T-helper 1 cell (primary cell): ENCODE measurements at places on chromosomes 11 and 22.

DNA sequence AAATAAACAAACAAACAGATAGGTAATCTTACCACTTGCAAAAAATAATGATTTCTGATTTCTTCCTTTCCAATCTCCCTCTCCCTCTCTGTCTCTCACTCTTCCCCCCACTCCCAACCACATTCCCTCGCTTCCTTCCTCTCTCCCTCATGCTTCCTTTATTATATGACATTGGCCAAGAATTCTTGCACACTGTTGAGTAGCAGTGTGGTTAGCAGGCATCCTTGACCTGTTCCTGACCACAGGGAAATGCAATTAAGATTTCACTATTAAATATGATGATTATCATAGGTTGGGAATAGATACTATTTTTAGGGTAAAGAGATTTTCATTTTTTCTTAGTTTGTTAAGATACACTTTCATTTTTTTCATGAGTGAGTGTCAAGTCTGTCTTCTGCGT lies 14.7 kb upstream of the PLAAT4 start:
- no peak for DNase-seq

GRCh38 chr11:130580372-130580771 lies 131.9 kb downstream of the ADAMTS15 start:
- DNase-seq: no peak

DNA sequence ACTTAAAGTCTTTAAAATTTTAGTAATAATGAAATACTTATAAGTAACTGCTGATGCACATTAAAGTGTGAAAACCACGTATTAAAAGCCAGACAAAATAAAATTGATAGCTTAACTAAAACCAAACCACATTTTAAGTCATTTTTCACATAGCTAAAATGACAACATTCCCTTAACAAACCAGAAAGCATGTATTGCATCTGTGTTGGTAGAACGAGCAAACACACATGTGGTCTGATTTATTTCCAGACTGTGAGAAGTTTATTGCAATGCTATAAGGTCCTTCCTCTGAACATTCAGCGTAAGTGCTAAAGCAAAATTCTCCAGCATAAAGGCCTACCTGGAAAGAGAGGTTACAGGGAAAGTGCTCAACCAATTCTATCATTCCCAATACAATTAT lies 57.8 kb downstream of the ARHGAP20 start:
- DNase-seq: no peak

- no peak for DNase-seq
Measured at GRCh38 chr11:93340223-93340622, 9.7 kb downstream of the DEUP1 start.

DNA sequence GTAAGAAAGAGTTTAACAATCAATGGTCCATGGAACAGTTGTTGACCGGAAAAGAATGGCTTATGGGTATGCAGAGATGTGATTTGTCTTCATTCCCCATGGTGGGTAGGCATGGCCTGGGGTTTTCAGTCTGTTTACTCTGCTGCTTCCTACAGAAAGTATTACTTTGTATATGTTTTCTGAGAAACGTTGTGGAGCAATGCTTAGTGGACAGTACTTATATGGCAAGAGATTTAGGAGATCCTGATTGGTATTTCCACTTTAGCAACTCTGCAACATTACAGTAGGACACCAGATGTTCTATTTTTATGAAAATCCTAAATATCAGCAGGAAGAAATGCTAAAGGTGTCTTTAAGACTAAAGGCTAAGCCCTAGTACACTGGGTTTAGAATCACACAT lies 309.1 kb downstream of the AASDHPPT start:
- DNase-seq: no peak

GRCh38 chr11:35539256-35539655 lies 13.8 kb upstream of the PAMR1 start:
- no peak for DNase-seq

DNA sequence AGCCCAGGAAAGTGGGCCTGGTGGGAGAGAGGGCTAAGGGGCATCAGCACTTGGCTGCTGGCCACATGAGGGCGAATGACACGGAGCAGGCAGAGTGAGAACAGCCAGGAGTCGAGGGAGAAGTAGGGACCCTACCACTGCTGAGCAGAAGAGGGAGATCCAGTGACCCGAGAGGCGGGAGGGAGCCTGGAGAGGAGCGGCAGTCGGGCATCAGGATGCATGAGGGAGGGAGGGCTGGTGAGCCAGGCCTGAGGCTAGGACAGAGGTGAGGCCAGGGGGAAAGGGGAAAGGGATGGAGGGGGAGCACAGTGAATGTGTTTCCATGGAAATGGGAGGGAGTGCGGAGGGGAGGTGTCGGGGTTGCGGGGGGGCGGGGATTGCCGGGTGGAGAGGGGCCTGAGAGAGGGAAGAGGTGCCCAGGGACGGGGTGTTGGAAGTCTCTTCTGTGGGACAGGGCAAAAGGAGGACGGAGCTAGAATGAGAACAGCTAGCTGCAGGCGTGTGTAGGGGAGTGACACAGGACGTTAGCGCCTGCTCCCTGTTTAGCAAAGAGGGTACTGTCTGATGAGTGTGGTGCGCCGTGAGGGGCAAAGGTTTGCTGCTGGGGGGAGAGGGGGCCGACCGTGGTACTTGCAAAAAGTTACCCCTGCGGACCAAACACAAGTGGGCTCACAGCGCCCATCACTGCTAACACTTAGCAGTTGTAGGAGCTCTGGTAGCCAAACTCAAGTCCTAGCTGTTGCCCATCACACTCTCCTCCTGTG lies 37.1 kb upstream of the WNT11 start:
- no peak for DNase-seq

DNA sequence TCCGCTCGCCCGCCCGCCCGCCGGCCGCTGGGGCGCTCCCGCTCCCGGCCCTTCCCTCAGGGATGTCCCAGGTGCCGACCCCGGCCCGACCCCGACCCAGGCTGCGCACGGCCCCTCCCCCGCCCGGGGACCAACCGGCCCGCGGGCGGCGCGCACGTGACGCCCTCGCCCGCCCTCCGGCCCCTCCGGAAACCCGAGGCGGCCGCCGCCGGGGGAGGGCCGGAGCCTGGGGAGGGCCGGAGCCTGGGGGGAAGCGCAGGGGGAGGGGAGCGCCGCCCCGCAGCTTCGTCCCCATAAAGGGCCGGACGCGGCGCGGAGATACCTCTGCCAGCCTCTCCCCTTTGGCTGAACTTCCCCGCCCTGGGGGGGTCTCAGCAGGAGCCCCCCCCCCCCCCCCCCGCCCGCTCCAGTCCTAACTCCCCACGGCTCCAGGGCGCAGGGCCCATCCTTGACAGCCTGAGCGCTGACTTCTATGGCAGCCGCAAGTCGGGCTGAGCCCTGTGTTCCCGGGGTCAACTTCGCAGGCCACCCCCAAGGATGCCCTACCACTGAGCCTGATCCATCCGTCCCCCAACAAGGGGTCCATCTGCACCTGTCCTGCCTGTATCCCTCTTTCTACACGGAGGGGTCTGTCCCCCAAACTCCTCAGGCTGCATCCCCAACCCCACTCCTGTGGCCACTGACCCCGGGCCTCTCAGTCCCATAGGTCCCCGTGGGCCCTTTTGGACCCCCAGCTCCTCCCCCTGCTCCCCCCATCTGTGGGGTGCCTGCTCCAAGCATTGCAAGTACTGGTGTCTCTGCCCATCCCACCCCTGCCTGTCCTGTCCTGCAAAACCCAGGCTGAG lies at the start of gene MAPK12:
Gene MAPK12, minus strand, starts transcription at position 69 of the 845 bp plus-strand sequence. CDS start 174 bp downstream, outside the sequence.
- no peak for DNase-seq

- DNase-seq: no peak
Measured at GRCh38 chr11:77370217-77370616, 68.7 kb upstream of the GDPD4 start.

- DNase-seq: no peak
Measured at GRCh38 chr11:124454552-124454951, 9.1 kb upstream of the OR8B8 start.

- no peak for DNase-seq
Measured at GRCh38 chr11:124970925-124971324, 16.9 kb downstream of the CCDC15 start.

DNA sequence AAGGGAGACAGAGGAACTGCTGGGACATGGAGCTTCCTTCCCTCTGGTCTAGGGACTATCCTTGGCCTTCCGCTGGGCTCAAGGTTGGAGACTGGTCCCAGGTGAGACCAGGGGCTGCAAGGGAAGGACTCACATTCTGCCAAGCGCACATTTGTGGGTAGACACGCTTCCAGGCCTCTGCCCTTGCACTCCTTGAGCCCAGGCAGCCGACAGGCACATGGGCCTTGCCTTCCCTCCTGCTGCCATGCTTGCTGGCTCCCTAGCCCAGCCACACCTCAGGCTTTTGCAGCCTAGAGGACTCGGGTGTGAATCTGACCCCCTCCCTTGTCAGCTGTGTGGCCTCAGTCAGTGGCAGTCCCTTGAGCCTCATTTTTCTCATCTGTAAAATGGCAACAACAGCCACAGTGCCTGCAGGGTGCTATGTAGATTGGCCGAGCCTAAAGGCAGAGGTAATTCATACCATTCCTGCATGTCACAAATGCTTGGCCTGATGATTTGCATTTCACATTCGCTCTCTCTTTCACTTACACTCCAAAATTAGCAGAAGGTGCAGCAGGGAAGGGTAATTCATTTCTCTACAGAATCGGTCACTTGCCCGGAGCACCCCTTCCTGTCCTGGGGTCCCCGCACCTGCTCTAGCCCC lies 57.6 kb upstream of the NECTIN1 start:
- DNase-seq: no peak

DNA sequence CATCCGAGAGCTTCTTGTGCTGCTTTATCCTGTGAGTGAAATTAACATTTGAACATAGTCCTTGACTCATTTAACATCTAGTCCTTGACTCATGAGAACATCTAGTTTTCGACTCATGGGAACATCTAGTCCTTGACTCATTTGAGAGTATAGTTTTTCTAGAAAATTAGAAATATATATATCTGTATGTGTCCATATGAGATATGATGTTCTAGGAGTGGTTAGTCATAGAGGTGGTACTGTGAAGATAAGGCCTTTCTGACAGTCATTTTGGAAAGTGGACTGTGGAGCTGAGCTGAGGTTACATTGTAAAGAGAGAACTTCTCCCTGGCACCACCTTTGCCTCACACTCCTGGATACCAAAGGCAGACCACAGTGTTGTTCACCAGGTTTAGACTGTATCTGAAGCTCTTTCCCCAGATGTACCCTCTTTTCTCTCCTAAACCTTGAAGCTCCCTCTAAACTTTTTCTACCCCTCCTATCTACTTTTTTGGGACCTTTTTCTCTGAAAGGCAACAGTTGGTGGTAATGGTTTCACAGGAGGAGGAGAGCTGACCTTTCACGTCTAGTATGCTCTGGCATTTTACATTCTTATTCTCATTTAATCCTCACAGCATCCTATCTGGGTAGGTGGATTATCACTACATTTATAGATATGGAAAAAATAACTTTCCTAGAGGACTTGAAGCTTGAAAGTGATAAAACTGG lies 67.2 kb downstream of the PPP2R1B start:
- no peak for DNase-seq

- no peak for DNase-seq
Measured at GRCh38 chr22:20229916-20230775, 38.0 kb downstream of the RTN4R start.

DNA sequence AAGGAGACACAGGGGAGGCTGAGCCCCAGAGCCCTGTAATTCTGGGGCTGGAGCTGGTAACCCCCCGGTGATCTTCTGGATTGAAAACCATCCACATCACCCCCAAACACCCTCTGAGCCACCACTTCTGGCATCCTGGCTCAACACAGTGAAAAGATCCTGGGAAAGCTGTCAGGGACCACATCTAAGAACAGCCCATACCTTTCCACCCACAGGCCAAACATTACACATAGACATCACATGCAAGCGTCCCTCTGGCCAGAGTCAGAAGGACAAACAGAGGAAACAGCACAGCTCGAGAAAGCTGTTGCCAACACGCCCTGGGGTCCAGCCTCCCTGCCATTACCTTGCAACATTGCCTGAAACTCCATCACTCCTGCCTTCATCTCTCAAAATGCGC lies 469.5 kb downstream of the SOX6 start:
- no peak for DNase-seq

DNA sequence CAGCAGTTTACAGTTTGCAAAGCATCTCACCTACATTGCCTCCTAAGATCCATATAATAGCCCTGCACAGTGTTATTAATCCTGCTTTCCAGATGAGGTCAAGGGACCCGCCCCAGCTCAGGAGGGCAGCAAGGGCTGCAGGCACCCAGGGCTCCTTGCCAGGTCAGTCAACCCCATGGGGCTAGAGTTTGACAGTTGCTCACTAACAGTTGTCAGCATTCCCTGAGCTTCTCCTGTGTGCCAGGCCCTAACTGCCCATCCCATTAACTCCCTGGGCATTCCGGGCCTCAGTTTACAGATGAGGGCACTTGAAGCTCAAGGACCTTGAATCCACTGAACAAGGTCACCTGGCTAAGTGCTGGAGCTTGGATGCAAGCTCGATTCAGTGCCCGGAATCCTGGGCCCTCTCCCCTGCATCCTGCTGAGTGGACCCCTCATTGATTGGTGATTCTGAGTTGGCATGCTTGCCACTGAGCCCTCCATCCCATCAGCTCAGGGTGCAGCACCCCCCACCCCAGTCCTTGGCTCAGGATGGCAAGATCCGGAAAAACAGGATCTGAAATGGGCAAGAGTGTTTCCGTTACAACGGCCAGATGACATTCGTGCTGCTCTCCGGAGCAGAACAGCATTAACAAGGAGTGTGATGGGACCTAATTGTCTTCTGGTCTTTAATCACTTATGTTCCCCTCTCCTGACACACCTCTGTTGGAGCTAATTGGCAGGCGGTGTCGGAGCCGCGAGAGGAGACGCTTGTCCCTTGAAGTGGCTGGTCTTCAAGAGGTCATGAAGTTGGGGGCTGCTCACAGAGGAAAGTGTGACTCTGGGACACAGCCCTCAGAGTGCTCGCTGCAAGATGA lies 87.4 kb upstream of the SHISAL1 start:
- DNase-seq: no peak

- no peak for DNase-seq
Measured at GRCh38 chr22:23583836-23584235, 3.7 kb upstream of the IGLL1 start.

DNA sequence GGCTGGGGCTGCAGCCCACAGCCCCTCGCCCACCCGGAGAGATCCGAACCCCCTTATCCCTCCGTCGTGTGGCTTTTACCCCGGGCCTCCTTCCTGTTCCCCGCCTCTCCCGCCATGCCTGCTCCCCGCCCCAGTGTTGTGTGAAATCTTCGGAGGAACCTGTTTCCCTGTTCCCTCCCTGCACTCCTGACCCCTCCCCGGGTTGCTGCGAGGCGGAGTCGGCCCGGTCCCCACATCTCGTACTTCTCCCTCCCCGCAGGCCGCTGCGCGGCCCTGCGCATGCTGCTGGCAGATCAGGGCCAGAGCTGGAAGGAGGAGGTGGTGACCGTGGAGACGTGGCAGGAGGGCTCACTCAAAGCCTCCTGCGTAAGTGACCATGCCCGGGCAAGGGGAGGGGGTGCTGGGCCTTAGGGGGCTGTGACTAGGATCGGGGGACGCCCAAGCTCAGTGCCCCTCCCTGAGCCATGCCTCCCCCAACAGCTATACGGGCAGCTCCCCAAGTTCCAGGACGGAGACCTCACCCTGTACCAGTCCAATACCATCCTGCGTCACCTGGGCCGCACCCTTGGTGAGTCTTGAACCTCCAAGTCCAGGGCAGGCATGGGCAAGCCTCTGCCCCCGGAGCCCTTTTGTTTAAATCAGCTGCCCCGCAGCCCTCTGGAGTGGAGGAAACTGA lies 731 bp downstream of the GSTP1 start:
- no peak for DNase-seq

- DNase-seq: no peak
Measured at GRCh38 chr11:75873417-75874221, 58.6 kb downstream of the UVRAG start.

GRCh38 chr11:13169709-13170108 lies 107.9 kb upstream of the BMAL1 start:
- DNase-seq: no peak

GRCh38 chr11:76153571-76153923 lies 52.8 kb downstream of the WNT11 start:
- no peak for DNase-seq
